Femur (tissue), 1 donor: ENCODE measurements at places on chromosomes 5 and 9.
A peak's percentile ranks its signal among the peaks of the same experiment; 100 is the strongest.

GRCh38 chr5:118557251-118557661, 431.1 kb downstream of the DTWD2 start:
- no peak for DNase-seq

DNA sequence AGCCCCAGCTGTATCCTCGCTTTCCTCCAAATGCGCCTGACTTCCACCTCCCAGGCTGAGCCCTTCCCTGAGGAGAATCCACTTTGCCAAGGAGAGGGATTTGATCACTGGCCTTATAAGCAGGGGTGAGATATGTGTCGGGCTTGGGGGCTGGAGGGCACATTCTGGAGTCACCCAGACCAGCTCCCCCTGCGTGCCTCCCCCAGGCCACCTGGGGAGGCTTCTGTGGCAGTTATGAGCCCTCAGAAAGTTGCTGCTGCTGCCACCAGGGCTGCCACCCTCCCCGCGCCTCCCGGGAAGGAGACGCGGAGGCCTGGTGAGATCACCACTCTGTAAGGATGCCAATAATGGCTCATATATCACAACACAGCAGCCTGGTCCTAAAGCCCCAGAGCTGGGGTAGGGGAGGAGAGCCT, 211.5 kb downstream of the PAPPA start:
- DNase-seq: peak; percentile 80

GRCh38 chr5:2213121-2213730, 330.5 kb upstream of the IRX4 start:
- no peak for DNase-seq

DNA sequence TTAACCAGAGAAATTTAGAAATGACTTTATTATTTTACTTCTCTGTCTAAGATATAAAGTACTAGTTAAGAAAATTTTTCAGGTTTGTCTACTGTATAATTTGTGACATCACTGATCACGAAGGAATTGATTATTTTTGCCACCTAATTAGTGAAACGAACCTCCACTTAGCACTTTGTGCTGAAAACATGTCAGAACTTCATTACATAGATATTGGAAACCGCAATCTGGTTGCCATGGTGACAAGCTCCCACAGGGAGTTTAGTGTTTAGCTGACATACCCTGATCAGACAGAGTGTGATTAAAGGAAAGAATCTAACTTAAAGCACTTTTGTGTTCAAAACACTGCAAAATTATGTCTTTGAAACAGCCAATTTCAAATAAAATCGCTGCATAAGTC, 668.4 kb upstream of the CCNG1 start:
- DNase-seq: no peak

DNA sequence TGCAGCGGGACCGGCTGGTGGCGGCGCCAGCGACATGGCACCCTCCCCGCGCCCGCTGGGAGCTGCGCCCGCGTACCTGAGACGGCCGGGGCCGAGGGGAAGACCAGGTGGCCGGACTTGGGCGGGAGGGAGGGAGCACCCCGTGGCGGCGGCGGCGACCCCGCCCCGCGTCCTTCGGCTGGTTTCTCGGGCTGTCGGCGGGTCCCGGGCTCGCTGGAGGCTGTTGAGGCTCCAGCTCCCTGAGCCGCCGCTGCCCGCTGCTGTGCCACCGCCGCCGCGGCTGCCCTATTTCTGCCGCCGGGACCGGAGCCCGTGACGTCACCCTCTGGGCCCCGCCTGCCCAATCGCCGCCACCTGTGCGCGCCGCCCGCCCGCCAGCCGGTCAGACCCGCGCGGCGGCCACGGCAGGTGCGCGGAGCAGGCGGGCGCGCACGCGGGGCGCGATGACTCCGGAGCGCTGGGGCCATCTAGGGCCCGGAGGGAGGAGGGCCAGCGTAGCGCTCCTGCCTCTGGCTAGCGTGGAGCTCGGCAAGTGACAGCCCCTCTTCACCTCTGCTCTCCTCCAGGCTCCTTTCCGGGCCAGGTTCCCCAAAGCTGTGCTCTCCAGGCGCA, at the start of gene FSTL4:
Gene FSTL4, minus strand, starts transcription at position 293 of the 612 bp plus-strand sequence.
- DNase-seq: peak; percentile 39

DNA sequence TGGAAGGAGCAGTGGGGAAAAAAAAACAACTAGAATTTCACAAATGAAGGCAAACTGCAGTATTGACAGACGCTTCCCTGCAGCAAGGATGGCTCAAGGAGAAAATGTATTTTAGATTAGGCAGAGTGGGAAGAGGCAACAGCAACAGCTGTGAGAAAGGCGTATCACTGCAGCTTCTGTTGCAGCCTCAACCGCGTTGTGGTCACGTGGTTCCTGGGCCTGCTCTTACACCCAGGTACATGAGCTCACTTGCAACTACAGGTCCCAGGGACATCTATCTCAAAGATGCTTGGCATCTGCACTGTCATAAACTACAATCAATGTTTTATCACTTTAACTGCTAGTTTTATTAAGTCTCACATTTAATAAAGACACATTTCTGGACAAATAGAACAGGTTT, 36.0 kb upstream of the GOLM1 start:
- DNase-seq: no peak

- no peak for DNase-seq
Measured at GRCh38 chr5:141663506-141663905, 12.3 kb upstream of the FCHSD1 start.
